ENCODE measurements at places on chromosomes 11 and 22.

- DNase-seq = no peak
Measured at GRCh38 chr11:127639916-127640315, 639.3 kb upstream of the KIRREL3 start.

GRCh38 chr22:35335468-35335867 is 35.8 kb downstream of the TOM1 start:
- no peak for DNase-seq

GRCh38 chr22:20299746-20300136 is 20.1 kb downstream of the DGCR6L start:
- DNase-seq = no peak

DNA sequence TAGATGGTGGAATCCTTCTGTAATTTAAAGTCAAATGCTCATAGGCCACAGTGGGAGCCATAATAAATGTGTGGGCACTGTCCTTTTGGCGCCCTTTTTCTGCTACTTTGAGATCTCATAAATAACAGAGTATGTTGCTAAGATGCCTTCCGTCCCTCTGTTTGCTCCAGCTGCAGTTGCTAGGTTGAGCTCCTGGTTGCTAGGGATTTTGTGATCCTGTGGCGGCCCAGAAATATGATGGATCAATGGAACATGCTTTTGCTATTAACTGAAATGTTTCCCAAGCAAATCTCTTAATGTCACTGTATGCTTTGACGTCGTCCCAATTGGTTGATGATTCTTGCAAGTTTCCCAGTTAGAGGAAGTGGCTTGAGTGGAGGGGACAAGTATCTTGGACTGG is 53.5 kb downstream of the MYO18B start:
- DNase-seq = no peak

DNA sequence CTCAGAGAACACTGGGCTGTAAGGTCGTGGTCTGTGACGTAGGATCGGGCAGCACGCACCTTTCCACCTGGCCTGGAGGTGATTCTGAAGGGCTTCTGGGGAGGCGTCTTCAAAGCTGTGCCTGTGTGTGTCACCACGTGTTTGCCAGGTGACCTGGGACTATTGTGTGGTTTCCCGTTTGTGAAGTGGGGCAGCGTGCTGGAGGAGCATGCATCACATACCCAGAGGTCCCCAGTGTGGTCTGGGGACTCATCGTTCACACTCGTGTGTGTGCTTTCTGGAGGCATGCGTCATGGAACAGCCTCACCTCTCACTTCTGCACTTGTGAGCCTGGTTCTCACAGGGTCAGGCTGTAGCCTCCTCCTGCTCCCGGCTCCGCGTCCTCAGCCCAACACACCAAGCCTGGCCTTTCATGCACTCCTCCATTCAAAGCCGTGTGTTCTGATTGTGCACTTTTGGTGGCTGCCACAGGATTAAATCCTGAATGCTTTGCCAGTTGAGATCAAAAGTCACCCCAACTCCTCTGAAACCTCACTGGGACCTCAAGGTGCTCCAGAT is 106.3 kb downstream of the KCNQ1OT1 start:
- no peak for DNase-seq

GRCh38 chr11:63682066-63683021 is 1.0 kb downstream of the RTN3 start:
- DNase-seq = peak; percentile 62

DNA sequence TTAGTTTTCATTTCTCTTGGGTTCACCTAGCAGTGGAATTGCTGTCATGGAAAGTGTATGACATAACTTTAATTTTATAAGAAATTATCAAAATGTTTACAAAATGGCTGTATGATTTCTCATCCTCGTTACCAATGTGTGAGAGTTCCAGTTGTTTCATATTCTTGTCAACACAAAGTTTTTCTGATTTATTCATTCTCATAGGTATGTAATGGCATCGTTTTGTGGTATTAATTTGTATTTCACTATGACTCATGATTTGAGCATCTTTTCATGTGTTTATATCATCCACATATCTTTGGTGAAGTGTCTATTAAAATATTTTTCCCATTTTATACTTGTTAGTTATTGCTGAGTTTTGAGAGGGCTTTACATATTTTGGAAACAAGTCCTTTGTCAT is 5.5 kb downstream of the FAM111B start:
- no peak for DNase-seq

DNA sequence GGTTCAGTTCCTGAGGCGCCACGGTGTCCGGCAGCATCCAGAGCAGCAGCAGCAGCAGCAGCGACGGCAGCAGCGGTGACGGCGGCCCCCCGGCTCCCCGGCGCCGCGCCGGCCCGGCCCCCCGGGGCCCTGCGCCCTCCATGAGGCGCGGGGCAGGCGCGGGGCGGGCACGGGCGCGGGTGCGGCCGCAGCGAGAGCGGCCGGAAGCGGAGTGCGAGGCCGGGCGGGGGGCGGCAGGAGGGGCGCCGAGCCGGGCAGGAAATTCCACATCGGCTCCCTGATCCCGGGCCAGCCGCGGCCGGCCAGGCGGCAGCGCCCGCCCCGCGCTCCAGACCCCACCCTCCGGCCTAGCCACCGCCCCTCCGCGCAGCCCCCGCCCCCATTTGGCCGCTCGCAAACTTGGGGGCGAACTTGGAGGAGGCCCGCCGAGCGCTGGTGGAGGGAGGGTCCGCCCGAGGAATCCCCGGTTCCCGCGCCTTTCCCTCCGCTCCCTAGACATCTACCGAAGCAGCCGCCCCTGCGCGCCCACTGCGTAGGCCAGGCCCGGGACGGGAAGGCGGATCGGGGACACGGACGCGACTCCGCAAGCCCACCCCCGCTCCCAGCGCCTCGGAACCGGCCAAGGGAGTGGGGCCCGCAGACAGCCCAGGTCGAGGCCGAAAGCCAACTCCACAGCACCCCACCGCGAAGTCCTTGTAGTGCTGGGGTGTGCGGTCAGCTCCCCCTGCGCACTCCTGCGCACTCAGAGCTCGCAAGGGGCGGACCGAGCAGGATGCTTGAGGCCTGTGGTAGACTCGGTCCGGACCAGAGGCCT is at the start of gene SCARF2:
SCARF2 (minus strand) TSS at position 213 of the 814 bp plus-strand sequence; CDS start at position 142, 71 bp downstream.
- DNase-seq = no peak

DNA sequence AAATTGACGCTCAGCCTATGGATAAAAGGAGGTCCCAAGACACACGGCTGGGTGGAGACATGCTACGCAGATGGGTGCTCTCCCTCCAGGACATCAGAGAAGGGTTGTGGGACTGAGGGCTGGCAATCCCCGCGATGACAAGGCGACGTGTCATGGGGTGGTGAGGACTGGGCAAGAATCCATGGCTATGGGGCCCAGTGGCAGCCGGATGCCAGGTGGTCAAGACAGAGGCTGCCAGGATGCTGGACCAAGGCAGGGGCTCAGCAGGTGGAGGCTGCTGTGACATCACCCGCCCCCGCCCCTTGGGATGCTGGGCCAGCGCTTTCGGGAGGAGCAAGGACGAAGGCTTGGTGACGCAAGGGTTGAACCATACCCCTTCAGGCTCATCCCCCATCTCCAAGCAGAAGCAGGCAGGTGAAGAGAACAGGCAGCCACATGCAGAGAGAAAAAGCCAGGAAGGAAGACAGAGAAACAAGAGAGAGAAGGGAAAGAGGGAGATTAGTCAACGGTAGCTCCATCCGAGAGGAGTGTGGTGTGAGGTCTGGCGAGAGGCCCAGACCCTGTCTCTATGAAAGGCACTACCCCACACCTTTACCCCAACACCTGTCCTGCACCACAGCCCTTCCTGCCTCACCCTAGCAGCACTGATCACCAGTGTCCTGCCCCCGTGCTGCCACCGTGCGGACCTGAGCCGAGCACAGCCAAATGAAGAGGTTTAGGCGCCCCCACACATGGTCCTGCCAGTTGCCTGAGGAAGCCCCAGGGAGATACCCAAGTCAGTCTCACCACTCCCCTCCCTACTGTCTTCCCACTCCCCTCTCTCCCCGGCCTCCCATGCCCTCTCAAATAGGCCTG is 24.1 kb upstream of the RASL10A start:
- DNase-seq = no peak

DNA sequence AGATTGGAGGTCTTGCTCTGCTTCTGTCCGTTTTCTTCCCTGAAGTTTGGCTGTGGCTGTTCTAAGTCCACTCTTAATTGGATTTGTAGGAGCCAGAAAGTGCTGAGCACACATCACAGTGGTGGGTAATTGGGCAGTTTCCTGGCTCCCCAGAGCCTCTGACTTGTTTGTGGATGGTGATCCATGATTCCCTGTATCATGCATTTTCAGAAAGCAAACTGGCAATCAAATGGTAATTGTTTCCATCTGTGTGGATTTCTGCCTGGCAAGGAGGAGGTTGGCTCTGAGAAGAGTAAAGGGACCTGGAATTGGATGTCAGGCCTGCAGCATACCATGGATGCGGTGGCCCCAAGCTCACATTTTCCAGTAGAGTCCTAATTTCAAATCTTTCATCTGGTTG is 49.5 kb downstream of the PPFIBP2 start:
- DNase-seq = no peak

GRCh38 chr11:61833926-61834277 is 5.8 kb downstream of the FADS2 start:
- no peak for DNase-seq
